ENCODE measurements at places on chromosomes 12 and 14. TPM values are rescaled to one million over a fixed set of nuclear protein-coding genes. Genes with fewer than 3 reads are reported as not detected.

DNA sequence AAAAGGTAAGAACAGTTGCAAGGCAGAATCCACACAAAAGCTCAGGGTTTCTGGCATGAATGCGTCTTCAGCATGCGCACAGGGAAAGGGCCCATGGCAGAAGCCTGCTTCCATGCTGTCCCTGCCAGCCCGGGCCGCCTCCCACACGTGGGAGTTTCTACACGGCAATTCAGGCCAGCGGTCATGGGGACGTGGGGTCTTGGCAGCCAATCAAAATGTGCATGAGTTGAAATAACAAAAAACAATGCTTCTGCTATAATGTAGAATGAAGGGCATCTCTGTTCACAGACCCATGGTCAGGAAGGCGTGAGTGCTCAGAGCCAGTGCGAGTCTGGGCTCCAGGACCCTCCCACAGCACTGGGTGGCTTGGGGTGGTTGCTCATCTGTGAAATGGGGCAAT, 28.6 kb downstream of the AMN start:
- no peak for DNase-seq

DNA sequence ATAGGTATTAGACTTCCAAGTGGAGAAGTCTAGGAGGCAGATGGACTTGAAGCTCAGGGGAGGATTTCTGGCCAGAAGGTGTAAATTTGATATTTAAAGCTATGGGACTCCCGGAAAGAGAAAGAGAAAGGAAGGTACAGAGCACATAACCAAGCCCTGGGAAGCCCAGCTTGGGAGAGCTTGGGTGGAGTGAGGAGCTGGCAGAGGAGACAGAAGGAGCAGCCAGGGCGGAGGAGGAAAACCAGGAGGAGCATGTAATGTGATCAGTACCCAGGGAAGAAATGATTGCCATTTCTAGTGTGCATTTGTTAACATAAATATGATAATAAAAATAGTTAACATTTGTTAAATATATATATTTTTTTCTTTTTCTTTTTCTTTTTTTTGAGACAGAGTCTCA, 67.4 kb downstream of the KICS2 start:
- no peak for DNase-seq

- peak; percentile 81 for DNase-seq
These were observed 17.6 kb downstream of the NINJ2 start for GRCh38 chr12:645563-646071.

DNA sequence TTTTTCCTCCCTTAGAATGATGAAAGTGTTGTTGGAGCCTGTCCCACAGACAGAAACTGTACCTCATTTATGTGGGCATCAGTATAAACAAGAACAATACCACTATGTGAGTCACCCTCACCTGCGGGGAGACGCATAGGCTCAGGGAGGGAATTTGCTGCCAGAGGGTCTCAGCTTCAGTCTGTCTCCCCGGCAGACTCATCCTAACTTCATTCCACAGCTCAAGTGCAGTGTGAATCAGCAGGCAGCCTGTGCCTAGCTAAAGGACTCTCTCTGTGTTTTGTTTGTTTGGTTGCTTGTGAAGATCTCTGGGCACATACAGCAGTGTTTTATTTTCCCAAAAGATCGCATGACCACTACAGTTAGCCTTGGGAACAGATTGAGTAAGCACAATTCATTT, 98.9 kb downstream of the PRKCH start:
- peak; percentile 59 for DNase-seq

GRCh38 chr14:68333262-68333661, 459.6 kb downstream of the ZFP36L1 start:
- no peak for DNase-seq

DNA sequence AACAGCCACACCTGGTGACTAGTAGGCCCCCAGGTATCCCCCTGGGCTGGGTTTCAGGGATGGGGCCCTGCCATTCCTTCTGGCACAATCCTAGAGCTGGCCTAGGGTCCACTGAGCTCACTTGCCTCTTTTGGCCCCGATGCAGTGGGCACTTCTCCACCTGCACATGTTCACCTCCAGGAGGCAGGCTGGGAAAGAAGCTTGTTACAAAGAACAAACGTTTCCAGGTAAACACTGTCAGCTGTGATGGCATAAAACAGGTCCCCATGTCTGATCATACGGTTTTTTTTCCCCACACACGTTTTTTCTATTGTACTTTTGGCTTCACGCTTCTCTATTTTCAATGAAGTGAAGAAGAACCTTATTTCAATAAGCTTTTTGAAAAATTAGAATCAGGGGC, 15.8 kb upstream of the HVCN1 start:
- DNase-seq = no peak

HOTAIR gene
- 7.0 TPM for total RNA-seq

OVCH1 gene
- 0.11 TPM for total RNA-seq

LBHD2 gene
- total RNA-seq = not detected

Measured in LHCN-M2 (cell line).